ENCODE measurements at places on chromosomes 6 and 20.

GRCh38 chr6:35605600-35605999 is 83.1 kb downstream of the FKBP5 start:
- no peak for DNase-seq

GRCh38 chr6:135938576-135939207 is 87.2 kb downstream of the PDE7B start:
- no peak for DNase-seq

- no peak for DNase-seq
These were observed 499.6 kb upstream of the JARID2 start for GRCh38 chr6:14746139-14746837.

DNA sequence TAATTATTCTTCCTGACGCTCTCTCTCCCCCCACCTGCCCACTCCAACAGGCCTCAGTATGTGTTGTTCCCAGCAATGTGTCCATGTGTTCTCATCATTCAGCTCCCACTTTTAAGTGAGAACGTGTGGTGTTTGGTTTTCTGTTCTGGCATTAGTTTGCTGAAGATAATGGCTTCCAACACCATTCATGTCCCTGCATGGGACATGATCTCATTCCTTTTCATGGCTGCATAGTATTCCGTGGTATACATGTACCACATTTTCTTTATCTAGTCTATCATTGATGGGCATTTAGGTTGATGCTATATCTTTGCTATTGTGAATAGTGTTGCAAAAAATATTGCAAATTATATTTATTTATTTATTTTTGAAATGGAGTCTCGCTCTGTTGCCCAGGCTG is 258.0 kb downstream of the TFAP2A start:
- no peak for DNase-seq

GRCh38 chr20:38479596-38479995 is 7.0 kb downstream of the RALGAPB start:
- no peak for DNase-seq

GRCh38 chr6:157335829-157336228 is 12.5 kb upstream of the TMEM242 start:
- DNase-seq = no peak

DNA sequence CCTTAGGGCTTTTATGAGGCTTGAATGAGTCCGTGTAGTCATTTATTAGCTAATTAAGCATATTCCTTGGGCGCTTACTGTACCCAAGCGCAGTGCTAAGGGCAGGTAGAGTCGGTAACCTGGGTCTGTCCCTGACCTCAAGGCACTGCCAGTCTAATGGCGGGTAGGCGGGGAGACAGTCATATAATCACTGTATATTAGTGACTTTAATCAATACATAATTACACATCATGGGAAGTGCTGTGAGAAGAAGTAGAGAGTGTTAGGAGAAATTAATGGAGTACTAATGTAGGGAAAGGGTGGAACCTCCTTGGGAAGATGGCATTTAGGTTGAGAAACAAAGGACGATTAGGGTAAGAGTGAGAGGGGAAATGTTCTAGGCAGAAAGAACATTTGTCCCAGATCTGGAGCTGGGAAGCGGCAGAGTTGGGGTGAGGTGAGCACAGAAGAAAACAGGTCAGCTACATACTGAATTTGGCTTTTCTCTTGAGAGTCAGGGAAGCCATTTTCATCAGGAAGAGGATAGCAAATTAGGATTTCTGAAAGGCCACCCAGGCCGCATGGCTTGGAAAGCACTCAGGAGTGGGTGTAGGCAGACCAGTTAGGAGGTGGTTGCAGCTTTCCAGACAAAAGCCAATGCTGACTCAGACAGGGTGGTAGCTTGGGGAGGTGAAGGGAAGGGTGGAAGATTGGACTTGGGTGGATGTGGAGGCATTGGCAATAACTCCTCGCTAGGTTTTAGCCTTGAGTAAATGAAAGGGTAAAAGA is 954 bp upstream of the BLCAP start:
- no peak for DNase-seq

GRCh38 chr6:141164042-141164743 is 968.5 kb upstream of the GJE1 start:
- DNase-seq = no peak

All from activated T-helper 1 cell treated with anti-CD3 and anti-CD28 coated beads, Interleukin-2, amount 50 U/mL, for 16 hours (primary cell).